ENCODE measurements at places on chromosomes 6 and 20.

DNA sequence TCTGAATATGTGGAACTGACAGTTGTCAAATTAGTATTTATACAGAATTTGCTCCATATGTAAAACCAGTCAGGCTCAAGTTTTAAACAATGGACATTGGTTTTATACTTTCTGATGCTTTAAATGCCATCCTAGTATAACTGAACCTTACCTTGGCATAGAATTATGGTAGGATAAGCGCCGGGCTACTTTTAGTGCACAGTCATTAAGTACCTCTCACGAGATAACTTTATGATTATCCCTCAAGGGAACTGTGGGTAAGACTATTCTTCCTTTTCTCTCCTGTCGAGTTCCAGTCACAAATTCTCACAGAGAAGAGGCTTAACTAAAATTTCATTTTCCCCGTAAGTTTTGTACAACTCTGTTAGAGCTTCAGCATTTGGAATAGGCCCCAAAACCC, 110.6 kb upstream of the PTPRK start:
- DNase-seq, result no peak

DNA sequence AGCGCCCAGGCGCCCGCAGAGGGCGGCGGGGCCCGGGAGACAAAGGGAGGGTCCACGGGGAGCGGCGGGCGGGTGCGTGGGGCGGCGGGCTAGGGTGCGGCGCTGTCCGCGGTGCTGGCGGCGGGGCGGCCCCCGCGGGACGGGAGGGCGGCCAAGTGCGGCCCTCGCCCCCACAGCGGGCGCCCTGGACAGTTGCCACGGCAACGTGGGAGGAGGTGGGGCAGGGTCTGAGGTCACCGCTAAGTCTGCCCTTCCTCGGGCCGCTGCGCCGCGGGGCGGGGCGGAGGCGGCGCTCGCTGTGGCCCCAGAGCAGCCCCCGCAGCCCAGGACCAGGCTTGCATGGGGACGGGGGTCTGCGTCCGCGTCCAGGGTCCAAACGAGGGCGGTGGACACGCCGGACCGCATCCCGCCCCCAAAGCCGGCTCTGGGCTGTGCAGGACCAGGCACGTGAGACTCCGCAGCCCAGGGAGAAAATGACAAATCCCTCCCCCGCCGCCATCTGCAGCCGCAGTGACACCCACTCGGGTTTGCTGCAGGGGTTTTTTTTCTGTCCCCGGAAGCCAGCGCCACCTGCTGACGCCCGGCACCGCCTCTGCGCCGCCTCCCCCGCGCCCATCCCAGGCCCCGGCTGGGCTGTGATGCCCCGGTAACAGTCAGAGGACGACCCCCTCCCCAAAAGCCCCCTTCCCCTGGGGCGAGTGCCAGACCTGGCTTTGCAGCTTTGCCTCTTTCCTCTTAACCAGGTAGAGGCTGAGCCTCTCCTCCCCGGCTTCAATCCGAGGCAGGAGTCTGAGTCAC, 36.8 kb downstream of the YTHDF1 start:
- DNase-seq, result no peak

DNA sequence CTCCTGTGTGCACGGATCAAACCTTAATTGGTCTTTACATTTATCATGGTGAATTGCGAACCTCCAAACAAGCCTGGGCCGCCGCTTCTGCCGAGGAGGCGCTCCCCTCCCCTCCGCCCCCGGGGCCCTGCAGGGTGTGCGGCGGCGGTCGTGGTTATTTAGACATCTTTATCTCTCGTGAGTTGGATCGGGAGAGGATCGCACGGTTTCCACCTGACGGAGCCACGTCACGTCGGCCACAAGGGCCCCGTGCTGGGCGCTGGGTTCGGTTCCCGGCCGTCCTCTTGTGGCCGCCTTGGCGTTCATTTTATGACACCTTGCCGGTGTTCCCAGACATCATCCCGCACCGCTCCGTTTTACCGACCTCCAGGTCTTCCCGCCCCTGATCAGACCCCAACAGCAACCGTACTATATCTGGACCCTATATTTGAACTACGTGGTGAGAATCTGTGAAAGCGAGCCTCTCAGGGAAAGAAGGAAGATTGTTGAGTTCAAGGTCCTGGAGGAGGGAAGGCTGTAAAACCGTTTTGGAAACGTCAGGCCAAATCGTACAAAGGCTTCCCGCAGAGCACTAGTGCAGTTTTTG, 1.3 kb upstream of the CNR1 start:
- no peak for DNase-seq

DNA sequence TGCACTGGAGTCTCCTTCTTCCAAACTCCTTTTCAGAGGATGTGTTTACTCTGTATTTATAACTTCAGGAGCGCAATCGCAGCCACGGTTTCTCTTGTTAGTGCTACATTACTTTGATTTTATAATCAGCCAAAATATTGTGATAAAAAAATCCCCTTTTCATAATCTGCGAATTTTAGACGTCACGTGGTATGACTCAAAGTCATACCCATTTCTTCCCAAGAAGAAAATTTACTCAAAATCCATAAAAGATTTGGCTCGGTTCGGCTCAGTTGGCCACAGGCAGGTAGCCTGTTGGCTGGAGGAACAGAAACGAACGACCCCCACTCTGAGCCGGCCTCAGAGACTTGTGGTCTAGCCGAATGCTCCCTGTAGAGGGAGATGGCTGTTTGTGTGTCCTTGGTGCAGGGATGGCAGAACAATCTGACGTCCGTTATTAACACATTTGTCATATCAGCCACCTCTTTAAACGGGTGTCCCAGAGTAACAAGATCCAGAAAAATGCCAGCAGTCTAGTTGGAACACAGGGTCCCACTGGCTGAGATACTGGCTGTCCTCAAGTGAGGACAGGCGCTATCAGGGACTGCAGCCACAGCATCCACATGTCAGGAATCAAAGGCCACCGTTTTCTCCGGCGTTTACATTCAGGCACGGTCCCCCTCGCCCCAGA, 247.6 kb downstream of the DLL1 start:
- DNase-seq, result no peak

GRCh38 chr6:117482240-117483003, at the start of gene DCBLD1:
TSS of gene DCBLD1 (plus strand) at chr6:117482674. CDS start at chr6:117482782, 108 bp downstream.
- DNase-seq, result peak; percentile 30

DNA sequence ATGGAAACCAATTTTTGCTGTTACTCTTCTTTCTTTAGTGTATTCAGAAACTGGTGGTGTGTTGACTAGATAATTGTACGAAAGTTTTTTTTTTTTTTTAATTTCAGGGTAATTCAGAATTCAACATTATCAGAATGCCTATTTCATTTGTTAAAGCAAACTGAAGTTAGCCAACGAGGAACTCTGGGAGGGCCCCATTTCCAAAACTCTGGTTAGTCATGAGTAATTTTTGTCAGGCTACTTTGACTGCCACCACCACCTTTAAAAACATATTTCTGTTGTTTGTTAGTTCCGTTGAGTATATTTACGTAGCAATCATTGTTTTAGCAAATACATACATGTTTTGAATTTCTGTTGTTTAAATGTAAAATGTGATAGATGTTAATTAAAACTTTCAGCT, 763 bp downstream of the ZKSCAN8 start:
- DNase-seq, result no peak

GRCh38 chr20:25233016-25233772, 14.7 kb upstream of the PYGB start:
- no peak for DNase-seq

- DNase-seq, result no peak
Observed at GRCh38 chr6:170155464-170156196, 135.2 kb downstream of the DLL1 start.

- no peak for DNase-seq
Observed at GRCh38 chr6:82739303-82739702, 326.3 kb downstream of the UBE3D start.

DNA sequence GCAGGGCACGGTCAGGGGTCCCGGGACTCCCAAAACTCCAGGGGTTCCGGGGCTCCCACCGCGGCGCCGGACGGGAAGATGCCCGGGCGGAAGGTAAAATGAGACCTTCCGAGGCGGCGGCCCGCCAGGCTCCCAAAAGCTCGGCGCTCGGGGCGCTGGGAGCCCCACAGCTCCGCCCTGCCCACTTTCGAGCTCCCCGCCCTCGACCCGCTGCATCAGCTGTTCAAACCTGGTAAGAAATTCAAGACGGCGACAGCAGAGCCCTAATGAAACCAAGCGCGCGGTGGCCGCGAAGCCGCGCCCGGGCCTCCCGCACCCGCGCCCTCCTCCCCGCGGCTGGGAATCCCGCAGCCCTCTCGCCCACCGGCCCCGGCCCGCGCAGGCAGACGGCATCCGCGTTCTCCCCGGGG, 369 bp downstream of the SLC4A11 start:
- no peak for DNase-seq

DNA sequence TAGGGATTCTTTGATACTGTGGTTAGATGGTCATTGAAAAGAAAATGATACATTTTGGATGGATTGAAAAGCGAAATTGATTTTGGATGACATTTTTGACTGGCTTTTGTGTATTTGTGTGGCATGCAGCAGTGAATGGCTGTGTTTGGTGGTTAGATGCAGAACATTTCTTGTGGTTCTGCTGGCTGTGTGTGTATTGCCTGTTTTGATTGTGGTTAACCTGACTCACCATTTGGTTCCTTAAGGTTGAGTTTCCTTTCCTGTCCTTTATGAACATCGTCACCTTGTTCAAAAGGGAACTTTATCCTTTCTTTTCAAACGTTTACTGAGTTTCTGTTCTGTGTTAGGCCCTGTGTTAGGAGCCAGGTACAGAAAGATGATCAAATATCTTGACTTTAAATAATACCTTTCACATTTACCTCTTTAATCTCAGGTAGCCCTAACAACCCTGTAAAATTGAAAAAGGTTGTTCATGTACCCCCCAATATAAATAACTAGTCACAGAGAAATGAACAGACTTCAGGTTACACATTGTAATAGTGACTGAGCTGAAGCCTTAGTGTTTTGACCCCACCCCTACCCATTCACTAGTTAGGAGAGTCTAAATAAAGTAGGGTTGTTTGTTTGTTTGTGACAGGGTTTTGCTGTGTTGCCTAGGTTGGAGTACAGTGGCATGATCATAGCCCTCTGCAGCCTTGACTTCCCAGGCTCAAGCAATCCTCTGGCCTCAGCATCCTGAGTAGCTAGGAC, 23.8 kb downstream of the ANKS1A start:
- no peak for DNase-seq

DNA sequence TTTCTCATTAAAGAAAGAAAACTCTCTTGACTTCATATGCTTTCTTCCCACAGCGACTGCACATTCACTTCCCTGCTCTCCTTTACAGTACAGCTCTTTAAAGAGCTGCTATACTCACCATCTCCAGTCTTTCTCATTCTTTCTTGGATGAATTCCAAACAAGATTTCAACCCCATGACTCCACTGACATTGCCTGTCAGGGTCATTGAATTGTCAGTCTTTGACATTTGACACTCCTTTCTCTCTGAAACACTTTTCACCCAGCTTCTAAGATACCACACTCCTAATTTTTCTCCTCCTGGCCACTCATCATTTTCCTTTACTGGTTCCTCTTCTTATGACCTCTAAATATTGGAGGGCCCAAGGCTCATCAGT, 811 bp upstream of the ARMH2 start:
- no peak for DNase-seq

- DNase-seq, result no peak
Observed at GRCh38 chr6:36682328-36683144, 4.0 kb downstream of the CDKN1A start.

GRCh38 chr6:56911847-56912246, 43.1 kb upstream of the BEND6 start:
- peak; percentile 35 for DNase-seq

DNA sequence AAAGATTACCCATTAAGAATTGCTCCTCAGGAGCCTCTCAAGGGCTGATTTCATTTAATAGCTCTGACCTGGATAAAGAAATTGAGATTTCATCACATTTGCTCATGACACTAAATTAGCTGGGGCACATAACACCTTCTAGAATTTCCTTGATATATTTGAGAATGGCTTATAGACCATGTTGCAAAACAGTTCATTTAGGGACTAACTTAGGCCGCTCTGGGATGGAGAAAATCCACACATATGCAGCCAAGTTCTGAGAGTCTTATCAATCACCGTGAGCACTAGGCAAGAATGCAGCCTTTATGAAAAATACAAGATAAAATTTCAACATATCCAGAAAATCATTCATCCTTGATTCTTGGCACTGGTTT, 91.0 kb upstream of the MCHR2 start:
- DNase-seq, result no peak

DNA sequence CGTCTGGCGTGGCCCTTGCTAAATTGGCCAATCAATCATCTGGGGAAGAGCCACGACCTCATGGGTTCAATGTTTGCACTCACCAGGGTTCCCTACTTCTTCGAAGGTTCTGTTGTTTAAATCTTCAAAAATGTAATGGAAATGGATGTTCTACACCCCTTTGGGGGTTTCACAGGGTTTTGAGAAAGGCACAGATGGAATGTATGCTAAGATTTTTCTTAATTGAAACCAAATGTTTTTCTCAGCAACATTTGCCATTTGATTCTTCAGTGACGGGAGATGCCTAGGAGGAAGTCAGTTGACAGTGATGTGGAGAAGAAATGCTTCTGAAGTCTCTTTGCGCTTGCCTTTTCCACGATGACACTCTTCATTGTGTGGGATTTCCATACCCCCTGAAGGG, 312.3 kb downstream of the ESR1 start:
- DNase-seq, result no peak

GRCh38 chr6:10891960-10892359, 5.1 kb downstream of the SYCP2L start:
- no peak for DNase-seq

DNA sequence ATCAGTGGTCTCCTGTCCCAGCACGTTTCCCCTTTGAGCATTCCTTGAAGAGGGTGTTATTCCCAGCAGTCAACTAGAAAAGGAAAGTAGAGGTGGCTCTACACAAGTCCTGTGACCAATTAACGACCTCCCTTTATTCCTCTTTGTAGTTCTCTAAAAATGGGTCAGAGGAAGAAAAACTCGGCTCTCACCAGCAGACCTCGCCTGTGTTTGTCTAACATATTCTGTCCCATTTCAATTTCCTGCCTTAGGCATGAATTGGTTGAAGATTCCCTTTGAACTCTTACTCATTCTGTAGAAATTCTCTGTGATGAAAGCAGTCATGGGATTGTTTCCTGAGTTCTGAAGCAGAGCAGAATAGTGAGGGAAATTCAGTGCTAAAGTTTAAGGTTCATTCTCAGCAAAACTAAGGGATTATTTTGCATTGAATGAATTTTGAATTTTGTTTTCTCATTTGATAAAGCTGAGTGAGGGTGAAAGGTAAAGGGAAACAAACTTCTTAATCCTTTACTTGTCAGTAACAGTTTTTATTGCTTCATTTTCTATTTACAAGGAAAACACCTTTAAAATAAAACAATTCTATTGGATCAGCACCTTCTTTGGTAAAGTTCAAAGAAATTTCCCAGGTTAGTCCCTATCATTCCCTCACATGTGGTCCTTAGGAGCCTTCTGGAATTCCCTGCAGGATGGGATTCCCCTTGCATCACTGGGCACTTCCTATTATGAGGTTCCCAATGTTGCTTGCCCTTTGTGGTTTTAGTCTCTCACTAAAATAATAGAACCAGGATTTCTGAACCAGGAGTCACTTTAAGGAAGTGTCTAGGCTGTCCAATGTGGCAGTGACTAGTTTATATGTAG, 105.8 kb downstream of the SLX4IP start:
- no peak for DNase-seq

DNA sequence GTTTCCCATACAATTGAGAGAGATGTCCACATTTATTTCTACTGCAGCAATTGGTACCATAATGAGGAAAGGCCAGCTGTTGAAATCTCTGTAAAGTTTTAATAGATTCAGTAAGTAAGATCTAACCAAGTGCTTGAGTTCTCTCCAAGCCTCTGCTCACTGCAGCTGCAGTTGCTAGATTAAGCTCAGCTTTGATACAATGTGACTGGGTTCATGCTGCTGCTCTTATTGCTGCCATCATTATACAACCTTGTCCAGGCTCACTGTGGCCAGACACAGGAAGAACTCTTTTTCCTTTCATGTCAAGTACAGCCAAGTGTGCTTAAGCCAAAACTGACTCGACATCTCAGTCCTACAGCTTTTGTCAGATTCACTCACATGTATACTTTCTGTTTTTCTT, 423.5 kb downstream of the GJA1 start:
- DNase-seq, result no peak
